ENCODE measurements at places on chromosomes 5 and 9.

DNA sequence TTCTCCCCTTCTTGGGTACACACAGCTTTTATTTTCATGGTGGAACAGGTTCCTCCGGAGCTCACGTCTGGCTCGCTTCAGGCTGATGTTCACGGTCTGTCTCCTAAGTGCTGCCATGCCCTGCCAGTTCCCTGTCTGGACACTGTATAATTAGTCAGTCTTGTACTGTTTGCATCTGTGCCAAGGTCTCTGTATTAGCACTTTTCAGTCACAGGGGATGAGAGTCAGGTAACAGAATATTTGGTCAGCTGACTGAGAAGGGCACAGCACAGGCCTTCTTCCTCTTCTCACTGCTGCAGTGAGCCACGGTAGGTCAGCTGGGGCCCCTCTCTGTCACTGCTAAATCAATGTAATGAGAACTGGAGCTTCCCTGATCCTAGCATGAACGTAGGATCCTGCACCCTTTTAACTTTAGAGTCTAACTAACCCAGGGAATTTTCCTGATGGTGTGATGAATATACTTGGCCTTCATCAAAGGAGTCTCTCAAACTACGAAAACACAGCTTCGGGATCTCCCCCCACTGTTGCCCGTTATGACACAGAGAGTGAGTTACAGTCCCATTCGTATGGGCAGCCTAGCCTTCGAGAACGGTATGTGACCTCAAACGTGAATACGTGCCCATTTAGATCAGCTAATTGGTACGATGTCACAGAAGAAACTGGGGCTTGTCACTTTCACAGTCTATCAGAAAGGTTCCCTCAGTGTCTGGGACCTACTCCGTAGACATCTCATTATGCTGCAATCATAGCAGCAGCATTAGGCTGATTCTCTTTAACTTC lies 354.1 kb upstream of the RFX3 start:
- DNase-seq: no peak

GRCh38 chr5:140647042-140647419 lies 399 bp downstream of the NDUFA2 start:
- no peak for DNase-seq

DNA sequence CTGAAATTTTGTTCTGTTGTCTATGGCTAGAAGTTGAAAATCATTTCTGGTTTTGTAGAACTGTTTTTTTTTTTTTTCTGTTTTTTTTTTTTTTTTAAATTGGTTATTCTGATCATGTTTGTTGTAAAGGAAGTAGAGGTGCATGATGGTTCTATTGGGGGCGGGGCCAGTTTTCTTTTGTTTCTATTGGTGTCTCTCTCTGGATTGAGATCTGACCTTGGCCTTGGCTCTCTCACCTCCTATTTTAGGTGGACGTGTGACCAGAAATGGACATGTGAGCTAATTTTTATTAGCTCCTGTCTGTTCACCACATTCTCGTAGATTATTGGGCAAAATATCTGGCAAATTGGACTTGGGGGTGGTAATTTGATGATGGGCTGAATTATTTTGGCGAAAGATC lies 3.2 kb downstream of the ZNF618 start:
- no peak for DNase-seq

- no peak for DNase-seq
Measured at GRCh38 chr5:161411156-161411555, 135.4 kb downstream of the GABRB2 start.

DNA sequence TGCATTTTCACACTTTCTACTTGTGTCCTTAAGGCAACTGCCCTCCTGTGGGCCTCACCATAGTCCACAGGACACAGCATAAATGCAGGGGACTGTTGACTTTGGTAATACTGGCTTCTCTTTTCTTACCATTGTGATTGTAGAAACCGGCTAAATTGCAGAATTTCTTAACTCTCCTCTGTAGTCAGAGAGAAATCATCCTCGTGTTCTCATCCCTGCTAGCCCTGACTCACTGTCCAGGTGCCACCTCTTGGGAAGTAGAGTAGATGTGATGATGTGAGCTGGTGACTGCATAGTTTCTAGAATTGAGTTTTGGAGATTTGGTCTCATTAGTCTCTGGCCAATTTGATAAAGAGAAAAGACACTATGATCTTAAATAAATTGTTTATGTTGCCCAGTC lies 5.5 kb downstream of the PHF24 start:
- DNase-seq: no peak

GRCh38 chr5:6435356-6435755 lies 13.3 kb upstream of the UBE2QL1 start:
- DNase-seq: no peak

- no peak for DNase-seq
Measured at GRCh38 chr5:156391139-156391538, 64.2 kb downstream of the SGCD start.

DNA sequence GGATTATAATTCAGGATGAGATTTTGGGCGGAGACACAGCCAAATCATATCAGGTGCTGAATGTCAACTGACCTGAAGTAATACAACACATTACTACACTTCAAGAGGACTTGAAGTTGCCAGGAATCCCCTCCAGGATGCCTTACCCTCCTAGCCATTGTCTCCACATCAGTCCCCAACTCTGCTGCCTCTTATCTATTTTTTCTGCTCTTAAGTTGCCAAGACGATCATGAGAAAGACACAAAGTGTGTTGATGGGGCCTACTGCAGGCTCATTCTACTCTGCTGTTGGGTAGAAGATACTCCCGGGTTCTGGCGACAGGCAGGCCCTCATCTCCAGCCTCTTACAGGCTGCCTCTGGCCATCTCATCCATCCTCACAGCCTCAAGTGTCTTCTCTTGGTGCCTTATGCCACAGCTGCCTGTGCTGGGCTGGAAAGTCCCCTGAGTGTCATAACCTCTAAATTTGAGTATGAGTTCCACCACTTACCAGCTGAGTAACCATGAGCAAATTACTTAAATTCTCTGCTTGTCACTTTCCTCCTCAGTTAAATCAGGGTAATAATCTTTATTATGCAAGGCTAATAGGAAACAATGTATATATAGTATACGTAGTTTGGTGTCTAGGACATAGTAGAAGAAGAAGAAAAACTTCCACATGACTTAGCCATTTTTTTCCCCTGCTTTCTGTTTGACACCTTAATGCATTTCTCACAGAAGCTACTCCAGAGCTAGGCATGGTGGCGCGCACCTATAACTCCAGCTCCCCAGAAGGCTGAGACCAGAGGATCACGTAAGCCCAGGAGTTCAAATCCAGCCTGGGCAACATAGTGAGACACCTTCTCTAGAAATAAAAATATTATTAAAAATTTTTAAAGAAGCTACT lies 73.0 kb upstream of the SNX2 start:
- no peak for DNase-seq

- DNase-seq: no peak
Measured at GRCh38 chr5:162221910-162222309, 154.3 kb downstream of the GABRG2 start.

- no peak for DNase-seq
Measured at GRCh38 chr5:81140943-81141342, 92.2 kb upstream of the CKMT2 start.

- DNase-seq: no peak
Measured at GRCh38 chr9:104963076-104963475, 35.1 kb upstream of the ABCA1 start.

DNA sequence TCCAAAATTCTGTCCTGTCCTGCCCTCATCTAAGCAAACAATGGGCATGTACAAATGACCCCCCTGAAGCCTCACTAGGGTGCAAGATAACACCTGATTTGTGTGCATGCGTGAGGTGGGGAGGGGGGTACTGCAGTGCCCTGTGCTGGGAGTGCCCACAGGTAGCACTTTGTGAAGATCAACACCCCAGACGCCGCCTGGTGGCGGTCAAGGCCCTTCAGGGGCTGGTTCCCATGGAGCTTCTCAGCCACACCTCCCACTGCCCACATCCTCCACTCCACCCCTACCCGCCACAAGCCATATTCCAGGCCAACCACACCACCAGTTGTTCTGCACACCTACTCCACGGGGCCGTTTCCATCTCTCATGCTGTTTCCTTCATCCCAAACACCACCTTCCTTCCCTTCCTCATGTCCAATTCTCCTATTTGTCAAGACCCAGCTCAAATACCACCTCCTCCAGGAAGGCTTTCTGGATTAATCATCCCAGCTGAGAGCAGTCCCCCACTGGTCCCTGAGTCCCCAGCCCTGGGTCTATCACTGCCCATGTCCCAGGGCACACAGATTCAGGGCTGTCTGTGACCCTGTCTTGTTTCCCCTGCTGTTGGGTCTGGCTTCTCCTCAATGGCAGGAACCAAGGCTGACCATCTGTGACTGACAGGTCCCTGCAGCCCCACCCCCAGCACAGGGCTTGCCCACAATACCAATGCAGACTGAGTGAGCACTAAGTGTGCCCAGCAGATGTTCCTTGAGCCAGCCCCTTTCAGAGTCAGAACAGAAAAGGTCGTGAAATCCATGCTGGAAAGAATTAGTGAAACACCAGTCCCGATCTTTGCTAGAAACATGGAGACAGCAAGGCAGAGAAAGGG lies 178.4 kb downstream of the PAX5 start:
- DNase-seq: no peak

DNA sequence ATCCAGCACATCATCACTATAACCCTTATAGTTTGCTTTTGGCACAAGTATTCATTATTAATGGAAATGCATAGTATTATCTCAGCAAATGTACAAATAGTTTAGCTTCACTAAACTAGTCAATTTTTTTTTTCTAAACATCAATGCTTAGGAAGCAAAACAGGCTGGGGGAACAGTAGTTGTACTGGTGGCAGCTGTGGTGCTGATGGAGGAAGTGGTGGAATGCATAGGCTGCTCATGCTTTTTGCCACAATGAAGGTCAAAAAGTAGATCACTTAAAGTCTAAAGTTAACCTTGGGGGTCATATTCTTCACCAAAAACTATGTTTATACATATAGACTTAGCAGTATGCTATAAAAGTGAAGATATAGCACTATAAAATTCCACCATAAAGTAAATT lies 36.3 kb upstream of the CDKN2B start:
- DNase-seq: no peak

- DNase-seq: no peak
Measured at GRCh38 chr5:13945271-13945670, 783 bp upstream of the DNAH5 start.

- no peak for DNase-seq
Measured at GRCh38 chr5:146947181-146947941, 68.8 kb upstream of the PPP2R2B start.

All from stimulated activated CD8-positive, alpha-beta memory T cell treated with anti-CD3 and anti-CD28 coated beads, Interleukin-4, amount 100 ng/mL, for 1 hour (primary cell).